ENCODE measurements at places on chromosomes 1 and 21.

DNA sequence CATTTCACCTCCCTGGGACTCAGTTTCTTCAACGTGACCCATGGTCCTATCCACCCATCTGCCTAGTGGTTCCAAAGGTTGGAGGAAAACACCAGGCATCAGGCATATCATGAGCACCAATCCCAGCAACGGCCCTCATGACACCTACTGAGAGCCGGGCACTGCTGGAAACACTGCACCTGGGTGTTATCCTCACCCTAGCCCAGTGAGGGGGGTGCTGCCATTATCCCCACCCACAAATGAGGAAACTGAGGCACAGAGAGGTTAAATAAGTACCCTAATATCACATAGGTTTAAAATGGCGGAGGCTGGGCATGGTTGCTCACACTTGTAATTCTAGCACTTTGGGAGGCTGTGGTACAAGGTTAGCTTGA lies 206.9 kb downstream of the MATN1 start:
- no peak for DNase-seq

GRCh38 chr1:6918925-6919511 lies 133.8 kb downstream of the CAMTA1 start:
- DNase-seq = no peak

- DNase-seq = peak; percentile 89
Observed at GRCh38 chr1:226109829-226110248, 47.3 kb downstream of the H3-3A start.

GRCh38 chr1:2534687-2535441 lies 4.8 kb upstream of the HES5 start:
- DNase-seq = peak; percentile 96

DNA sequence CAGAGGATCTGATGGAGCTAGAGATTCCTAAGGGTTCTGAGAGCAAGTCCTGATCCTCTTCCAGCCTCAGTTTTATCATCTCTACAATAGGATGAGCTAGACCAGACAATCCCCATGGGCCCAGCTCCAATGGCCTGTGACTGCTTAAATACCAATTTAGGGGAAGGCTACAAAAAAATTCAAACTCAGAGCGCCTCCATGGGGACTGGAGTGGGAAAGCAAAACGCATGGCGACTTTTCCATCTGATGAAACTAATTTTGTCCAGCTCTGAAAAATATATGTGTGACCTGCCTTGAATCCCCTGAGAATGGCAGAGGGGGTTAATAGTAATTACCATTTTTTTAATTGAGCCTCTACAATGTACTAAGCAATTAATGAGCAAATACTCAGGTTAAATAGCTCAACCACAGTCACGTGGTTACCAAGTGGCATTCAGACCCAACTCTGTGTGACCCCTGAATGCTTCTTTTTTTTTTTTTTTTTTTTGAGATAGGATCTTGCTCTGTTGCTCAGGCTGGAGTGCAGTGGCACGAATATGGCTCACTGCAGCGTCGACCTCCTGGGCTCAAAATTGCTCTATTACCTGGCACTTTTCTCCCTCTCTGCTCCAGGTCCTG lies 8.4 kb downstream of the EXTL1 start:
- DNase-seq = no peak

DNA sequence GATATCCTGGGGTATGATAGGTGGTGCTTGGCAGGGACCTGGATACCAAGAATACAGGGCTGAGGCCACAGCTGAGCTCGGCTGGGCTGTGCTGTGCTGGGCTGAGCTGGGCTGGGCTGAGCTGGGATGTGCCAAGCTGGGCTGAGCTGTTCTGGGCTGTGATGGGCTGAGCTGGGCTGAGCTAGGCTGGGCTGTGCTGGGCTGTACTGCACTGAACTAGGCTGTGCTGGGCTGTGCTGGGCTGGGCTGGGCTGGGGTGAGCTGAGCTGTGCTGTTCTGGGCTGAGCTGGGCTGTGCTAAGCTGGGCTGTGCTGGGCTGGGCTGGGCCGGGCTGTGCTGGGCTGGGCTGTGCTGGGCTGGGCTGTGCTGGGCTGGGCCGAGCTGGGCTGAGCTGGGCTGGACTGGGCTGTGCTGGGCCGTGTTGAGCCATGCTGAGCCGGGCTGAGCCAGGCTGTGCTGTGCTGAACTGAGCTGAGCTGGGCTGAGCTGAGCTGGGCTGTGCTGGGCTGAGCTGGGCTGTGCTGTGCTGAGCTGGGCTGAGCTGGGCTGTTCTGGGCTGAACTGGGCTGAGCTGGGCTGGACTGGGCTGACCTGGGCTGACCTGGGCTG lies 94.7 kb upstream of the ACTRT2 start:
- DNase-seq = no peak

GRCh38 chr1:159000070-159000409 lies 9.7 kb upstream of the IFI16 start:
- DNase-seq = no peak

GRCh38 chr1:45356186-45356585 lies 15.9 kb upstream of the MUTYH start:
- DNase-seq = no peak

- peak; percentile 66 for DNase-seq
Observed at GRCh38 chr1:234114648-234115307, 210.3 kb downstream of the SLC35F3 start.

GRCh38 chr1:157363660-157364140 lies 188.6 kb downstream of the FCRL5 start:
- no peak for DNase-seq

- DNase-seq = no peak
Observed at GRCh38 chr1:82695443-82695842, 894.7 kb downstream of the ADGRL2 start.

DNA sequence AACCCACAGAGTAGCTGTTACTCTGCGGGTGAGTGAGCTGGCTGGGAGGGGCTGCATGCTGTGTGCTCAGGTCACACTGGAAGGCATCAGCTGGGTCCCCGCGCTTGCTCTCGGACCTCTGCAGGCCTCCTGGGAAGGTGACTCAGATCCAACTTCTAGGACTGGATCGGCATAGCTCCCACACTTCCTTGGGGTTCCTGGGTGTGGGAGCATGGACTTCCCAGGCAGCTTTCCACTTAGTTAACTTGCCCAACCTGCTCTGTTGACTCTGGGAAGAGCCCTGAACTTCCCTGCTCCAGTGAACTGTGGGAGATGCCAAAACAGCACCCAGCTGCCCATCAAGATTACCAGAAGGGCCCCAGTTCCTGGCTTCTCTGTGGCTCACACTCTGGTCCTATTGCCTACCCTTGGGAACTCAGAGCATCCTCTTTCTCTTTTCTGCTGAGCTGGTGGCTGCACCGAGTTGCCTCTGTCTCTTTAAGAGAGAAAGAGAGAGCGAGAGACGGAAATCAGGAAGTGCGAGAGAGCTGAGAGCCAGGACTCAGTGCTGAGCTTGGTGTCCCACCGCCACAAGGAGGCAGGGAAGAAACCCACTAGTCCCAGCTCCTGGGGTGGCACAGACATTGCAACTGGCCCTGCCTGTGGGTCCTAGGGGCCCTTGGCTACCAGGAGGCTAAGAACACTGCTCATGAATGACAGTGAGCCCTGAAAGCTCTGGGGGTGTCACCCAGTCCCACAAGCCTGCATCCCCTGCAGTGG lies at the start of gene IKBKE:
Gene IKBKE (plus strand): TSS at position 544 of the 759 bp plus-strand sequence. CDS start 2,752 bp downstream, outside the sequence.
- DNase-seq = peak; percentile 56

GRCh38 chr1:42328916-42329496 lies 6.0 kb downstream of the FOXJ3 start:
- DNase-seq = no peak

DNA sequence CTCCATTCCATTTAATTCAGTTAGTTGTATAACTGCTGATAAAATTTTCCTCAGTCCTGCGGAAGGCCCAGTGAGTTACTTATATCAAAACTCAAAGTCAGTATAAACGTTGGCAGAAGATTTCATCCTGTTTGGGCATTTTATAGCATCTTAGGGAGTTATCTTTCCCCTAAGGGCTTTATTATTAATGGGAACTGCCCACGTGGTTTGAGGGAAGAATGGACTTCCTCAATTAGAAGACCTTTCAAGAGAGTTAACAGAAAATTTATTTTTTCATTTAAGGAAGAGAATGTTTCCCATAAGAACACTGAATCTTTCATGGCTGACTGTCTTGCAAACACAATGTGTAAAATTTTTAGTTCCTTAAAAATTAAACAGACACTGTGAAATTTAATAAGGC lies 400.1 kb downstream of the NEGR1 start:
- peak; percentile 15 for DNase-seq

- DNase-seq = peak; percentile 3
Observed at GRCh38 chr1:94240822-94241221, 3.4 kb upstream of the ARHGAP29 start.

DNA sequence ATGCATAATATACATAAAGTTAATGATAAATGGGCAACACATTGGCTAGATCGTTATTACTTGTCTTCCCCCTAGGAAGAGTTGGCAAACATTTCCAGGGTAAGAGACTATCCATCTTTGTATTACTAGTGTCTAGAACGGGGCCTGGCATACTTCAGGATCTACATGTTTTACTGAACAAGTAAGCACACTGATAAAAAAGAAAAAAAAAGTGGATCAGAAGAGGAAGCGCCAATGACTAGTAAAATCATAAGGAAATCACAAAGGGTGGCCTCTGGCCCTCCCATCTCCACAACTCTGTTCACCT lies 482 bp downstream of the TM2D1 start:
- no peak for DNase-seq

DNA sequence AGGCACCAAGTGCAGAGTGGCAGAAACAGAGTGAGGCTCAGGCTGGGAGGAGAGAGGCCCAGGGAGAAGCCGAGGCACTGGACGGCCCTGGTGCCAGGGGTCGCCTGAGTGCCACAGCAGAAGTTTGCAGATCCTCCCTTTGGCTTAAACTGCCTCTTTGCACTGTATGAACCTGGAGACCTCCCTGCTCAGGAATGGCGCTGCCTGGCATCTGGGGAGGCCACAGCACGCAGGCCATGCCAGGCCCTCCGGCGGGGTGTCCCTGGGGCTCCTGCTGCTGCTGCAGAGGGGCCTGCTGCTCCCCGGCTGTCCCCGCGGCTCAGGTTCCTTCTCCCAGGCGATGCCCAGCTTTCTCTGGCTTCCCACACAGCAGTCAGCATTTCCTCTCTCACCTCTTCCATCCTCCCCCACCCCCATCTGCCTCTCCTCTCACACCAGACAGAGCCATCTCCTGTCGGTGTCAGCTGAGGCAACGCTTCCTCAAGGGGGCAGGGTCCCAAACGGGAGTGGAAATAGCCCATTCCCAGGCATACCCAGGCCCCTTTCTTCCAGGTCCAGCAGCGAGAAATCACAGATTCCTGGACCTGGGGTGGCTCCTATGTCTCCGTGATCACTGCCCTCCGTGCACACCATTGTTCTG lies 35.2 kb downstream of the SYT6 start:
- DNase-seq = no peak

DNA sequence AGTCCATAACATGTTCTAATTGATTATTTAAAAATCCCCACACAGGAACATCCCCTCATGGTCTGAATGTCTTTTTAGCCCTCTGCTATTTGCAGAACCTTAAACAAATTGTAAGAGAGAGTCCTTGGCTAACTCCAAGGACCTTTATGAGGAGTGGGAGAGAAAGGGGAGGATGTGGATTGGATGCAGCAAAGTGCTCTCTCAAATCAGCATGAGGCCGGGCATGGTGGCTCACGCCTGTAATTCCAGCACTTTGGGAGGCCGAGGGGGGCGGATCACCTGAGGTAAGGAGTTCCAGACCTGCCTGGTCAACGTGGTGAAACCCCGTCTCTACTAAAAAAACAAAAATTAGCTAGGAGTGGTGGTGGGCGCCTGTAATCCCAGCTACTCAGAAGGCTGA lies 154.8 kb downstream of the TGFB2 start:
- DNase-seq = no peak

DNA sequence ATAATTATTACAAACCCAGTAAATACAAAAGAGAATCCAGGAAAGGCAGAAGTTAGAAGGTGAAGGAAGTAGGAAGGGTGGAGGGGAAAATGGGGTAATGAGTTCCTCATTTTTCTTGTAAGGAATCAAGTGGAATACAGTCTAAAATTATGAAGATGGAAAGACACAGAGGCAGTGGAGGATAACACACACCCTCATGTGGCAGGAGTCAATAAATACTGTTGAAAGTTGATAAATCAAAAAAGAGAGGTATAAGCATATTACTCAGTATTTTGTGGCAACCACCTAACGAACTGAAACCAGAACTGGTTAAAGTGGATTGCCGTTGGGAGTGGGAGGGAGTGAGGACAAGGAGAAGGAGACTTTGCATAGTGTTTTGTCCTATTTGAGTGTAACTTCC lies 78.6 kb upstream of the SLC44A3 start:
- no peak for DNase-seq

- DNase-seq = no peak
Observed at GRCh38 chr1:73359001-73359400, 839.0 kb downstream of the LRRIQ3 start.

DNA sequence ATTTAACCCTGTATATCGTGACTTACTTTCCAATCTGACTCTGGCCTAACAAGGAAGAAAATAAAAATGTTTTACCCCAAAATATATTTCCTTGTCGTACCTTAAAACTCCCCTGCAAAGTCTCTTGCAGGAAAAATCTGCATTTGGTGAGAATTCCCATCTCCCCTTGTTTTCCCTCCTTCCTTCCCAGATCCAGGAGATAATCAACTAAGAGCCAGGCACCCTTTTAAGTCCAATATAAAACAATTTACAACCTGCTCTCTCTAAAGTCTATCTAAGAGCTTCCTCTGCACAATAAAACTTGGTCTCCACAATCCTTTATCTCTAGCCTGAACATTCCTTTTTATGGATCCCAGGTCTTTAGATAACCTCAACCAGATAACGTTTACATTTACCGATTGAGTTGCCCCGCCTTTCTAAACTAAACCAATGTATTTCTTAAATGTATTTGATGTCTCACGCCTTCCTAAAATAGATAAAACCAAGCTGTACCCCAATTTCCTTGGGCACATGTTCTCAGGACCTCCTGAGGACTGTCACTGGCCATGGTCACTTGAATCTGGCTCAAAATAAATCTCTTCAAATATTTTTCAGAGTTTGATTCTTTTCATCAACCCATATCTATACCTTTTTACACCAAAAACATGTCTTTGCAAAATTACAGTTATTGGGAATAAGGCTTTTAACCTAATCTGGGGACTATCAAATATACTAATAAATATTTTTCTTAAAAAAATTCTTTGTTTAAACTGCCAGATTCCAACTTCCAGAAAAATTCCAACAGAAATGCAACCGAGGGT lies 993 bp downstream of the DDX59 start:
- peak; percentile 26 for DNase-seq

DNA sequence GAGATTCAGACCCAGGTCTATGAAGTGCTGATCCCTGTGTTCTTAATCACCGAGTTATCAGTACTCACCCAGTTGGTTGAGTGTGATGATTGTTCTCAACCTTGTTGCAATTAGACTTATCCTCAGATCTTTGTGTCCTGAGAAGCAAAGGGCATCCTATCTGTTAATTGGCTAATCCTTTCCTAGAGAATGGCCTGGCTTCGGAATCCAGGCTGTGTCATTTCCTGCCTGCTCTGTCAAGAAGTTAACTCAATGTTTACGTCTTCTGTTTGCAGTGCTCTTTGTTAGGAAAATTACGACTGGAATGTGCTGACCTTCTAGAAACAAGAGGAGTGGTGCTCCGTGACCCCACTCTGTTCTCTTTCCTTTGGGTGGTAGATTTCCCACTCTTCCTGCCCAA lies 14.7 kb downstream of the GAS5 start:
- DNase-seq = no peak

- peak; percentile 57 for DNase-seq
Observed at GRCh38 chr21:38310646-38311485, 54.1 kb downstream of the KCNJ15 start.

- no peak for DNase-seq
Observed at GRCh38 chr21:44499631-44500030, 40.4 kb downstream of the KRTAP10-1 start.
